ENCODE measurements at places on chromosomes 3 and 15.

- no peak for DNase-seq
Observed at GRCh38 chr3:183541235-183541655, 14.3 kb downstream of the KLHL6 start.

- DNase-seq, result no peak
Observed at GRCh38 chr3:70853161-70853944, 540.9 kb upstream of the MDFIC2 start.

- DNase-seq, result no peak
Observed at GRCh38 chr15:67745073-67746006, 80.0 kb upstream of the SKOR1 start.

GRCh38 chr3:130661140-130661891 lies 85.3 kb downstream of the PIK3R4 start:
- no peak for DNase-seq

DNA sequence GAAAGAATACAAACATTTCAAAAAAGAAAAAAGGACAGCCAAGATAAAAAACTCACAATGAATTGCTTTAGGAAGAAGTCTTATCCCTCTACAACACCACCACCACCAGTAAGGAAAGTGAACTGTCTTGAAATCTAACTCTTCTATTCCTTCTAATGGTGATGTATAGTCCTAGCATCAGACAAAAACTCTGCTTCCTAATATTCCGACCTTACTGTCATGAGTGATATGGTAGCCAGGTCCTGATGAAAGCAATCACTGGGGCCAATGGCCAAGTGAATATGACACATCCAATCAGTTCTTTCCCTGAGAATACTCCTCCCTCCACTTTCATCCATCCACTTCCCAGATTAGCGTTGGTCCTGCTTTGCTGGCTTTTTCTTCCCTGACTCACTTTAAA lies 14.8 kb downstream of the GK5 start:
- DNase-seq, result no peak

DNA sequence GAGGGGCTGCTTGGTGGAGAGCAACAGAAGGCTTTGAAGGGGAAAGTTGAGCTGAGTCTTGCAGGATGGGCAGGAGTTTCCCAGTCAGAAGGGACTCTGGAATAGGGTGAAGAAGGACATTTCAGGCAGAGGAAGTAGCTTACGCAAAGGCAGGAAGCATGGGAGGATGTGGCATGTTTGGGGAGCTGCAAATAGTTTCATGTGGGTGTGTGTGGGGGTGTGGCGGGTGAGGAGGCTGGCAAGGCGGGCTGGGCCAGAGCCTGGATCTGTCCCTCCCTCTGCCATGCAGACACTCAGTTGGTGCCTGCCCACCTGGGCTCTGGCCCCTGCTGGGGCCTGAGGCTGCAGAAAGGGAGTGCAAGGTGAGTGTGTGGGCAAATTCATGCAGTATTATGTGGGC lies 10.4 kb downstream of the TEX264 start:
- no peak for DNase-seq

GRCh38 chr15:64187396-64188191 lies 24.8 kb upstream of the PPIB start:
- no peak for DNase-seq

DNA sequence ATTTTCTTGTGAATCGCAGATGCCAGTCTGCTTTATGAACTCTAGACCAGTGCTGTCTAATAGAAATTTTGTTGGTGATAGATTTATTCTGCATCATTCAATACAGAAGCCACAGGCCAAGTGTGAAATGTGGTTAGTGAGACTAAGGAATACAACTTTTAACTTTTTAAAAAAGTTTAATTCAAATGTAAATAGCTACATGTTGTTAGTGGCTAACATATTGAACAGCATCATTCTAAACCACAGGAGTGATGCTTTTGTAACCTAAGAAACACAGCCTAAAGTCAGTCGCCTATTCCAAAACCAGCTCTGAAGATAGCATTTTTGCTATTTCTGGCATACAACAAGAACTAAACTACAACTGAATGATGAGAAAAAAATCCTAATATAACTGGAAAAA lies 164.8 kb upstream of the CBLB start:
- no peak for DNase-seq

DNA sequence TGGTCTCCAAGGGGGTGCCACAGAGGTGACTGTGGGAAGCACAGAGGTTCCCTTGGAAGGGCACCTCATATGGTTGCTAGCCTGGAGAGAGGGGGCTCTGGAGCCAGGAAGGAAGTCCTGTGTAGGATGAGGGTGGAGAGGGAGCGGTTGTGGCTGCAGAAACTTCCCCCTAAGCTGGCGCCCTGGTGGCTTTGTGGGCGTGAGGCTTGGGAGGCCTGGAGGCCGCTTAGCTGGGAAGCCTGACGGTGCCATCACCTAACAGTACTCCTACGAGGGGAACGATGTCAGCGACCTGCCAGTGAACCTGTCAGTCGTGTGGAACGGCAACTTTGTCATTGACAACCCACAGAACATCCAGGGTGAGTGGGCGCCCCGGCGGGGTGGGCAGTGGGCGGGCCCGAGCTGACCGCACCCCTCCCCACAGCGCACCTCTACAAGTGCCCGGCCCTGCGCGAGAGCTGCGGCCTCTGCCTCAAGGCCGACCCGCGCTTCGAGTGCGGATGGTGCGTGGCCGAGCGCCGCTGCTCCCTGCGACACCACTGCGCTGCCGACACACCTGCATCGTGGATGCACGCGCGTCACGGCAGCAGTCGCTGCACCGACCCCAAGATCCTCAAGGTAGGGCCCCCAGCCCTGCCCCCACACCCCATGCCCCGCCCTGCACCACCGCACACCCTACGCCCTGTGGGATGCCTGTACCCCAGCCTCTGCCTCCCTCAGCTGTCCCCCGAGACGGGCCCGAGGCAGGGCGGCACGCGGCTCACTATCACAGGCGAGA lies 31.0 kb downstream of the PLXNA1 start:
- DNase-seq, result no peak

- no peak for DNase-seq
Observed at GRCh38 chr15:95840004-95840403, 490.5 kb upstream of the NR2F2 start.

DNA sequence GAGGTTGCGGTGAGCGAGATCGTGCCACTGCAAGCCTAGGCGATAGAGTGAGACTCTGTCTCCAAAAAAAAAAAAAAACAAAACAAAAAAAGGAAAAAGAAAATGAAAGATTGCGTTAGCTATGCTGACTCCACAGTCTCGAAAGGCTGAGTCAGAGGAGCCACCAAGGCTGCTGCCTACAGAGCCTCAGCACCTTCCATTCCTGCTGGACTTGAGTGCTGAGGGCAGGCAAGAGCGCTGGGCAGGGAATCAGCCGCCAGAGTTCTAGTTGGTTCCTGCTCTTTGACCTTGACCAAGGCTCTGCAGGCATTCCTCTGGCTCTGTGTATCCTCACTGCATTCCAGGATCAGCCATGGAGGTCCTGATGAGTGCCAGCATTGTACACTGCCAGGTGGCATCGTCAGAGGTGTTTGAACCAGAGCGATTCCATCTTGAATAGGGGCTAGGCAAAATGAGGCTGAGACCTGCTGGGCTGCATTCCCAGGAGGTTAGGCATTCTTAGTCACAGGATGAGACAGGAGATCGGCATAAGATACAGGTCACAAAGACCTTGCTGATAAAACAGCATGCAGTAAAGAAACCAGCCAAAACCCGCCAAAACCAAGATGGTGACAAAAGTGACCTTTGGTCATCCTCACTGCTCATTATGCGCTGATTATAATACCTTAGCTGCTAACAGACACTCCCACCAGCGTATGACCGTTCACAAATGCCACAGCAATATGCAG lies 5.9 kb downstream of the MESP2 start:
- DNase-seq, result no peak

GRCh38 chr15:41919201-41919820 lies 25.5 kb upstream of the SPTBN5 start:
- peak; percentile 17 for DNase-seq

GRCh38 chr3:84943379-84943778 lies 15.4 kb upstream of the CADM2 start:
- no peak for DNase-seq

GRCh38 chr3:123388811-123389627 lies 59.9 kb downstream of the ADCY5 start:
- no peak for DNase-seq

DNA sequence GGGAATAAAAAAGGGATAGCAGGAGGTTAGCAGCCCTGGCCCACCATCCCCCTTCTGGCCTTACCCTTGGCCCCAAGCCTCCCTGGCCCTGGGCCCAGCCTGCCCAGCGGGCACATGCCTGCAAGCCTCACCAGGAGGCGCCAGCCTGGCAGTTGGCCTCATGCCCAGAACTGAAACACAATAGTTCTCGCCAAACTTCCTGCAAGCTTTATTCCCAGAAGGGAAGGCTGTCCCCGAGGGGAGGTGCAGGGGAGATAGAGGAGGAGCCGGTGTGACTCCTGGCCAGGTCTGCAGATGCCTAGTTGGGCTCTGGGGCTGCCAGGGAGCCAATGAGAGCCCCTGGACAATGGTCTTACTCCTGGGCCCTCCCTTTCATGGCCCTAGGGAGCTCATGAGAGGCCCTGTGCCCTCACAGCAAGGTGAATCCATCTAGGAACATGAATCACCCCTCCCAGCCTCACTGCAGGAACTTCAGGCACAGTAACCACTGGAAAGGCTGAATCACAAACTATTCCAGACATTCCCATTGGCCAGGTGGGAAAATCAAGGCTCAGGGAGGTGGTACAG lies 4.0 kb downstream of the CCDC33 start:
- DNase-seq, result peak; percentile 81

DNA sequence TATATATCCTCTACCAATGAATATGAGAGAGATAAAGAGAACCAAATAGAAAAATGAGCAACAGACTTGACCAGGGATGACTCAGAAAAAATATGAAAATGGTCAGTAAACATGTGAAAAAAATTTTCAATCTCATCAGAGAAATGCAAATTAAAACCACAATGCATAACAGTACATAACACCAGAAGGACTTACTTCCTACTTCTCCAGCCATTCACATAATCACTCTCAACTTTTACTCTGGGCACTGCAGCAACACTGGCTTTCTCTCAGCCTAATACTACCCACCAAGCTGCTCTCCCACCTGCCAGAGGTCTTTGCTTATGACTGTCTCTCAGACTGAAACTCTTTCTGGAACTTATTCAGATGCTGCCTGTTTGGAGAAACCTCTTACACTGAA lies 49.4 kb downstream of the DPH6 start:
- no peak for DNase-seq

DNA sequence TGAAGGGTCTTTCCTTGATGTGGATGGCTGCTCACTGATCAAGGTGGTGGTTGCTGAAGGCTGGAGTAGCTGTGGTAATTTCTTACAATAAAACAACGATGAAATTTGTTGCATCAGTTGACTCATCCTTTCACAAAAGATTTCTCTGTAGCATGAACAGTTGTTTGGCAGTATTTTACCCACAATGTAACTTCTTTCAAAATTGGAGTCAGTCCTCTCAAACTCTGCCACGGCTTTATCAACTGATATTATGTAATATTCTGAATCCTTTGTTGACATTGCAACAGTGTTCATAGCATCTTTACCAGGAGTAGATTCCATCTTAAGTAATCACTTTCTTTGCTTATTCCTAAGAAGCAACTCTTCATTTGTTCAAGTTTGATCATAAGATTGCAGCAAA lies 252.6 kb downstream of the UBE2E2 start:
- DNase-seq, result no peak

GRCh38 chr15:60469893-60470641 lies 8.9 kb downstream of the ICE2 start:
- no peak for DNase-seq

DNA sequence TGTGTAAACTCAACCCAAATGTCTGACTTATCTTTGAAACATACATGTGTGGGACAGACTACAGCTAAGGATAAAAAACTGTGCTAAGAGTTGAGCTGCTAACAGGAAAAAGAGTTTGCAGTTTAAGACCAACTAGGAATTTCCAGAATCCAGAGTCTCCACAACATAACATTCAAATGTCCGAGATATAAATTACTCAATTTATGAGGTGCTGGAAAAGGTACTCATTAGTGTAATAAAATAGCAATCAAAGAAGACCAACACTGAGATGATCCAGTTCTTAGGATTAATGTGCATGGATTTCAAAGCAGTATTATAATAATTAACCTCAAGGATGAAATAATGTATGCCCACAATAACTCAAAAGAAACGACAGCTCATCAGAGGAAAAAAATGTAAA lies 426.5 kb upstream of the KCNMB2 start:
- DNase-seq, result no peak

DNA sequence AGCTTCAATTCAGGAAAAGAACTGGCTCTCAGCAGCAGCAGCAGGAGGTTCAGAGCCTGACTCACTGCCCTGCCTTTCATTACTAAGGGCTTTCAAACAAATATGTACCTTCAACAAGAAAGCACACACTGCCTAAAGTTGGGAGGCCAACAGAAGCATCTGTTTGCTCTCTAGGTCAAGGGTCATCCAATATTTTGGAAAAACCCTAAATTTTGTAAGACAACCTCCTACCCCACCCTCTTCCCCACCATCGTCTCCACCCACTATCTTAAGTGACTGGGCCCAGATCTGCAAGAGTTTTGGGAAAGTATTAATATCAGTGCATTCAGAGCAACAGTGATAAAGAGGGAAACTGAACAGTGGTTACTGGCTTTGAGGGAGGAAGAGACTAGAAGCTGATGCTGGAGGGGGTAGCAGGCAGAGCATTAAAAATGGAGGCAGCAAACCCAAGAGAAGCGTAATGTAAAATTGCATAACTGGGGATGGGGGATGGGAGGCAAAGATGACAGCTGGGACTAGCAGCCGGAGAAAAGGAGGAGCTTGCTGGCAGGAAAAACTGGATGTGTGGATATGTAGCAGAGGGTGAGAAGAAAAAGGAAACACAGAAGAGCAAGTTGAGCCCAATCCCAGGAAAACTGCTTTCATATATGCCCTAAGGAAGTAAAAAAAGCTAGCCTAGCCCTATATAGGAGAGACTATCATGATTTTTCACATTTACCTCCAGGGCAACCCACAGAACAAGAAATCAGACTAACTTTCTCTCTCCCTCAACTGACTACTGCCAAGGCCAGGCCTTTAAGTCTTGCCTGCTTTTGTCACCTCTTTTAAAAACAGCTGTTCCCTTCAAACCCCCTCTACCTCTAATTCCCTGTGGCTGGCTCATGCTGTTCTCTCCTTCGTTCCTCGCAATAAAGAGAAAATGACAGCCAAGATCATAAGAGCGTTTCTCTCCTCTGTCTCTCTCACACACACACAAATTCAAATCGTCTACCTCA lies 31.4 kb downstream of the NPTN start:
- DNase-seq, result peak; percentile 4

- DNase-seq, result no peak
Observed at GRCh38 chr3:141334627-141335250, 33.6 kb upstream of the ZBTB38 start.

GRCh38 chr3:61828184-61828874 lies 267.0 kb downstream of the PTPRG start:
- DNase-seq, result no peak

DNA sequence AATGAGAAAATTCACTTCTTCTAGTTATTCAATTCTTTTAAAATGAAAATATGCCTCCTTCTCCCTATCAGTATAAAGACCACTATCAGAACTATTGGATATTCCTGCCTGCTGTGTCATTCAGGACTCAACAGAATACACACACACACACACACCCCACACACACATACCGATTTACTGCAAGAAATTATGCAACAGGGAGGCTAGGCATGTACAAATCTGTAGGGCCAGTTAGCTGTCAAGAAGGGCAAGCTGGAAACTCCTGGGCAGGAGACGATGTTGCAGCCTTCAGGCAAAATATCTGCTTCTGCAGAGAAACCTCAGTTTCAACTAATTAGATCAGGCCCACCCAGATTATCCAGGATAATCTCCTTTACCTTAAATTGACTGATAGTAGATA lies 13.9 kb upstream of the RYR3 start:
- DNase-seq, result no peak

GRCh38 chr3:197420115-197420514 lies 121.7 kb upstream of the DLG1 start:
- DNase-seq, result no peak

All from SHP77 treated with DMSO at 0.1 percent for 48 hours (cell line).